Left colon (tissue), 2 donors: ENCODE measurements at places on chromosomes 13 and 19. TPM values are rescaled to one million over a fixed set of nuclear protein-coding genes. Genes with fewer than 3 reads are reported as not detected.
A peak's percentile ranks its signal among the peaks of the same experiment; 100 is the strongest.

GAMT gene
- total RNA-seq = 2.3 TPM

CYP2A7 gene
- total RNA-seq = not detected

MYO16 gene
- total RNA-seq = 0.06 TPM

TMPRSS9 gene
- 0.34 TPM for total RNA-seq

LHB gene
- not detected for total RNA-seq

FGF21 gene
- total RNA-seq = not detected

- peak; percentile 78 for DNase-seq
Measured at GRCh38 chr13:113837560-113838355, 26.1 kb downstream of the GAS6 start.

GRCh38 chr19:41895745-41896580 lies 13.0 kb downstream of the ARHGEF1 start:
- no peak for DNase-seq

DNA sequence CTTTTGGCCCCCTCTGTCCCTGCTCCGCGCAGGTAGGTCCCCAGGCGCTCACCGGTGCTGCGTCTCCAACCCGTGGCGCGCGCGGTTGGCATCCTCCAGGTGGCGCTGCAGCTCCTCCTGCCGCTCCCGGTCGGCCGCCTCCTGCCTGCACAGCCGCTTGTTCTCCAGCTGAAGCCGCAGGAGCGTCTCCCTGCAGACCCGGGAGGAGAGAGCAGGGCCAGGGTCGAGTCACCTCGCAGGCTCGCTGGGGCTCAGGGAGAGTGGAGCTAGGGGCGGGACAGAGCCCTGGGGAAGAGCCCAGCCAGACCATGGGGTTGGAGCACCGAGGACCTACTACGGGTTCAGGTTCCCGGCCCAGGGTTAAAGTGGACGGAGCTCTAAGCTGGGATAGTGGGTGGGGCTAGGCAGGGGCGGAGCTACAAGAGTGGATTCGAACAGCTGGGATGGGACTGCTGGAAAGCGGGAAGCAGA lies 9.3 kb downstream of the HOOK2 start:
- DNase-seq = peak; percentile 70

DNA sequence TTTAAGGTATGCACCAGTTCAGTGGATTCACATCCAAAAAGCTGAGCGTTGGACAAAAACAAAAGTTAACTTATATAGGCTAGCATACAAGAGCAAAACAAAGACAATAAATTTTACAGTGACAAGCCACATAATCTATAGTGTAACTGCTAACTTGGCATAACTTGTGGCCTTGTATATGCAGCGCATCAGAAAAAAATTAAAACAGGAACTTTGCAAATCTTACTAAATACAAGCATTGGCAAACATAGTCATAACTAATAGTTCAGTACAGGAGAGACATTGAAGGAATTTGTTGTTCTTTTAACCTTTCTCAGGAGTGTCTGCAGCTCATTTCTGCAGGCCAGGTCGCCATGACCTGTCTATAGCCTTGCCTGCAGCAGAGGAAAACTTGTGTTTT lies 54.6 kb downstream of the OR10H4 start:
- no peak for DNase-seq

- no peak for DNase-seq
Measured at GRCh38 chr19:16005925-16006324, 57.1 kb downstream of the OR10H4 start.
